ENCODE measurements at places on chromosomes 4 and X. TPM values are rescaled to one million over a fixed set of nuclear protein-coding genes. Genes with fewer than 3 reads are reported as not detected.

DNA sequence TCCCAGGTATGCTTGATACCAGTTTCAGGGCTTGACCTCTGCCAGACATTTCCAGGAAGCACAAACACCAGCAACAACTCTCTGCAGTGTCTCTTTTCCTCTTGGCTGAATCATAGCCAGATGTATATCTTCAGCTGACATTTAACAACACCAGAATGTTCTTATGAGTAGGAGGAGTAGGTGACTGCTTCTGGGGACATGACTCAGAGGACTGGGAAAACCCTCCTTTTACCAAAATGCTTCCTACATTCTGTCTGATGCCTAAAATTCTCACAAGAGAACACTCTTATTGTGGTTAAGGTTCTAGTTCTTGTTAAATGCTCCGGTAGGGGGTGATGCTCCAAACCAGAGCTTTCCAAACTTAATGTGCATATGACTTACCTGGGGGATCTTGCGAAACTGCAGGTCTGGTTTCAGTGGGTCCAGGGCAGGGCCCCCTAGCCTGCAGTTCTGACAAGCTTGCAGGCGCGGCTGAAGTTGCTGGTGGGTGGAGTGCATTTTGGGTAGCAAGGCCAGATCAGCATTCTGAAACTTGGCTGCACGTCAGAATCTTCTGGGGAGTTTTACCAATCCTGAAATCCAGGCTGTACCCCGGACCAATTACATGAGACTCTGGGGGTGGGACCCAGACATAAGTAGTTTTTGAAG is 329.3 kb upstream of the RPS6KA3 start:
- no peak for DNase-seq

- no peak for DNase-seq
Observed at GRCh38 chr4:54587107-54587891, 70.5 kb upstream of the KIT start.

- no peak for DNase-seq
Observed at GRCh38 chr4:139005774-139006173, 9.8 kb upstream of the NOCT start.

- no peak for DNase-seq
Observed at GRCh38 chr4:69878250-69878649, 18.3 kb upstream of the SULT1E1 start.

GRCh38 chrX:146409528-146409927 is 400.0 kb upstream of the CXorf51B start:
- DNase-seq = no peak

DNA sequence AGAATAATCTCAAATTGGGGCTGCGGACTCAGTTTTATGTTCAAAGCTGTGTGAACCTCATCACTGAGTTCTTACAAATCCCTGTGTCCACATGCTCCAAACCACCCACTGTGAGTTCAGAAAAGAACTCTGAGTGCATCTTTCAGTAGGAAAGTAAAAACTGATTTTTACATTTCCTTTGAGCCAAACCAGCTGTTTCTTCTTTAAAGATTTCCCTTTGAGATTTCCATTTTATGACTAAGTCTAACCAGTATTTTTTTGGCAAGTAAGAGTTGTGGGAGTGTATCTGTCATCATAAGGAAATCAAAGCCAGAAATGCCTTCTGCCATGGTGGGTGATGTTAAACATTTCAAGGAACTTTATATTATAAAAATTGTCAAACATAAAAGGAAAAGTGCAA is 100.0 kb downstream of the TET2 start:
- DNase-seq = no peak

DNA sequence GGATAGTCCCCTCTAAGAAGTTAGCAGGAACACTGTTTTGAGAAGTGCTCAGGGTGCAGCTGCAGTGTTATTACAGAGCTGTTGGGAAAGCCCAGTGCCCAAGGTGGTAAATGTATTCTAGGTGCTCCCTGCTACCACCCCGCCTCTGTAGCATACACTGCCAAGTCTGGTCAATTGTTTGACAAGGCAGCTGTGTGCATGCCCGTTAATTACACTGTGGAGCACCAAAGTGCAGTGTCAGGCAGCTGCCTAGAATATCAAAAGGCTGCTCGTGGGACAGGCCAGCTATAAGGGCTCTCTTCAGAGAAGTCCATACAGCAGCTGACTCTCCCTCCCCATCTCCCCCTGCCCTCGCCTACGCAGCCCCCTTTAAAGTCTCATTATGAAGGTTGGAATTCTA is 99.9 kb upstream of the KLHL13 start:
- no peak for DNase-seq

GRCh38 chr4:73018595-73018994 is 50.9 kb downstream of the COX18 start:
- DNase-seq = no peak

DNA sequence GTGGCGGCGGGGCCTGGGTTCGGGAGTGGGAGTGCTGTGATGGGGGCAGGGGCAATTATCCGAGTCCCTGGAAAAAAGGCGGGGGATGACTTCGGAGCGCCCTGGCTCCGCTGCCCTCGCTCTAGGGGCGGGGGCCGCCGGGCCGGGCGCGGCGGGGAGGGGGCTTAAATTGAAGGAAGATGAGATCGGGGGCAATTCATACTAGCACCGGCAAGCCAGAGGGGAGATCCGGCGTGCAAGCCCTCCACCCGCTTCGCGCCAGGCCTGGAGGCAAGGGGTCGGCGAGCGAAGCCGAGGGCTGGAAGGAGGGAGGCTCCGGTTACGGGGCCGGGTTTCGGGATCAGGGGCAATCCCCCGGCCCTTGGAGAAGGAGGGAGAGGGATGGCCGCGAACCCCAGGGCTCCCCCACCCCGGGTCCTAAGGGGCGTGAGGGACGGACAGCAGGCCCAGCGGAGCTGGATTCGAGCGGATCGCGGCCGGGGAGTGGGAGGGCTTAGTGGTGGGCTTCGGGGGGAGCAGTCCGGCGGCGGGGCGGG is 1.2 kb downstream of the BCORL1 start:
- peak; percentile 30 for DNase-seq

GRCh38 chr4:111960241-111960667 is 185.0 kb upstream of the FAM241A start:
- no peak for DNase-seq

DNA sequence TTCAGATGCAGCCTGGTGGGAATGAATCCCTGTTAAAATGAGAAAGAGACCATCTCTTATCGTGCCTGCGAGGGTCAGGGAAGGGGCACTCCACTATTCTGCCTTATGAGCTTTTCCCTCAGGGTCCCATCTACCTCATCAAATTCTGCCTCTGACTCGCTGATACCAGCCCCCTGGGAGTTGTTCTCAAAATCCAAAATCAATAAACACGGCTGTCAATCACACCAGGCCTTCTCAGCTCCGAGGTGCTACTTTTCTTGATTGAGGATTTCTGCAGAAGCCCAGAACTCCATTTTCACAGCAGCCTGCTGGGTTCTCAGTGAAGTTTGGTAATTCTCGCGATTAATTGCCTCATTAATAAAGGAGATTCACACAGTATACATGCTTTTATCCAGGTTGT is 312.6 kb downstream of the STIM2 start:
- no peak for DNase-seq

DNA sequence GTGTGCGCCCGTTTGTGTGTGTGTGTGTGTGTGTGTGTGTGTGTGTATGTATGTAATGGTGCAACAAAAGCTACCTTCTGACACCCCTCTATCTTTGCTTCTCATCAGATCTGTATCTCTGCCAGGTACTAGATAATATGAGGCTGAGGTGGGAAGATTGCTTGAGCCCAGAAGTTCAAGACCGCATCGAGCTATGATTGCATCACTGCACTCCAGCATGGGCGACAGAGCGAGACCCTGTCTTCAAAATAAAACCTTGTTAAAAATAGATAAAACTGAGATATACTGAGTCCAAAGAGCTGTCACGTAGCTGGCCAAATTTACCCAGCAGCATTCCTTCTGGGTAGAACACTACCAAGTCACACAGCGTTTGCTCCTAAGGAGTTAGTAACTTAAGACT is 18.4 kb downstream of the NLGN4X start:
- DNase-seq = no peak

DNA sequence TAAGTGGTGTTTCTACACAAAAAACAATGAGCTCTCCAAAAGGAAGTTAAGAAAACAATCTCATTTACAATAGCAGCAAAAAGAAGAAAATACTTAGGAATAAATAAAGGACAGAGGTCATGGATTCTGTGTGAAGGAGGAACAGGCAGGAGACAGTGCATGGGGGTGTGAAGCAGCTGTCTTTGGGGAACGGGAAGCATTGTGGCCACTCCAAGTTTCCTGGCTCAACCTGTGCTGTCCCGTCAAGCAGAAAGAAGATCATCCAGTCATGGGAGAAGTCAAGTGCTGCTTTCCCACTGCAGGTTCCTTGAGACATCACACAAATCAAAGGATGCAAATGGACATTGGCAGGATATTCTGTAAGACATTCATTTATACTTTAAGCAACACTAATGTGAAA is 66.1 kb upstream of the MAML3 start:
- DNase-seq = no peak

DNA sequence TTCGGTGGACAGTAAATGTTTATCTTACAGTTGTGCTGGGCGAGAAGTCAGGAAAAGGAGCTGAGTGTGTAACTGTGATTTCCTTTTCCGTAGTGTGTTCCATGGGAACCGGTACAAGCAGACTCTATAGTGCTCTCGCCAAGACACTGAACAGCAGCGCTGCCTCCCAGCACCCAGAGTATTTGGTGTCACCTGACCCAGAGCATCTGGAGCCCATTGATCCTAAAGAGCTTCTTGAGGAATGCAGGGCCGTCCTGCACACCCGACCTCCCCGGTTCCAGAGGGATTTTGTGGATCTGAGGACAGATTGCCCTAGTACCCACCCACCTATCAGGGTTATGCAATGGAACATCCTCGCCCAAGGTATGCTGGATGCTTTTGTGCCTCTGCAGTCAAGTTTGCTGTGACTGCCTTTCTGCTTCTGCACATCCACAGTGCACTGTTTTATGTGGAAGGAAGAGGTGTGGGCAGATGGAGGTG is 27.4 kb downstream of the NOCT start:
- DNase-seq = no peak

GRCh38 chrX:17544821-17545220 is 169.8 kb downstream of the NHS start:
- no peak for DNase-seq

DNA sequence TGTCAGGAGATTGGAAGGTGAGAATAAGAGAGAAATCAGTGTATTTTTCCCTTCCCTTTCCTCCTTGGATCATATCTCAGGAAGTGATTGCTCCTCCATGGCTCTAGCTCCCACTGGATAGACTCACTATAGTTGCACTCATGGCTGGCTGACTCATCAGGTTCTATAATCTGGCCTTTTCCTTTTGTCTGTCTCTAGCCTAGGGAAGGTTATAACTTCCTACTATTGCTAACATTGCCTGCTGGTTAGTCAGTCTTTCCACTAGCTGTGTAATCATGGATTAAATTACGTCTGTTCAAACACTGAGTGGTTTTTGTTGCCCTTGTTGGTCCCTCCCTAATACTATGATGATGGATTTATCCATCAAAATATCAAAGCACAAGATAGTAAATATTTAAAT is 195.5 kb upstream of the VEGFC start:
- no peak for DNase-seq

DNA sequence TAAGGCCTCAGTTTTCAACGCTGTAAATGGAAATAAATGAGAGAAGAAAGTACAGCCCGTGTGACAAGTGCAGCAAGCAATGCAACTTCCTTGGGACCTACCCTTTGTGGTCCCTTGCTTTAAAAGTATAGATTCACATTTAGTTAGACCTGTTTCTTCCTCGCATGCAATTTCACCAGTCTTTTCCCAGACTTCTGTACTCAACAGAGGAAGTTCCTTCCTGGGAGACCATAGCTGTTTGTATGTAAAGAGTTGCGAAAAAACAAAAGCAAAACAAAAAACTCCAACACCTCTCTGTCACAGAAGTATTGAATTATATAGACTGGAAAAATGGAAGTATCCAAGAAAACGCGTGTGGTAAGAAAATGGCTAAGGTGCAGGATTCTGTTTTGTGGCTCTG is 1.1 kb upstream of the IRF2 start:
- DNase-seq = no peak

DNA sequence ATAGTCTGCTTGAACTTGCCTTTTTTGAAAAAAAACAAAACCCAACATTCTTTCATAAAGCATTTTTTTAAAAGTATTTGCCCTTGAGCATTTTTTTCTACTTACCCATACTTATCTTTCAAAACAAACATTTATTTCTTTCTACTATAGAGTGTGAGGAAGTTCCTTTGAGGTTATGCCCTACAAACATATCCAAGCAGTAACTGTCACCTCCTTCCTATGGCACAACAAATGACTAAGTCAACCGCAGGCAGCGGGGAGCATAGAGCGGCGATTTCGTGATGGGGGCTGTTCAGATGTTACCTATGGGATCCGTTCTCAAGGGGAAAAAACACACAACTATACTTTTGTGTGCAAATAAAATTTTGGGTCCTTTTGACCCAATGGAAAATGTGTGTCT is 19.4 kb downstream of the SPRY1 start:
- DNase-seq = peak; percentile 61

DNA sequence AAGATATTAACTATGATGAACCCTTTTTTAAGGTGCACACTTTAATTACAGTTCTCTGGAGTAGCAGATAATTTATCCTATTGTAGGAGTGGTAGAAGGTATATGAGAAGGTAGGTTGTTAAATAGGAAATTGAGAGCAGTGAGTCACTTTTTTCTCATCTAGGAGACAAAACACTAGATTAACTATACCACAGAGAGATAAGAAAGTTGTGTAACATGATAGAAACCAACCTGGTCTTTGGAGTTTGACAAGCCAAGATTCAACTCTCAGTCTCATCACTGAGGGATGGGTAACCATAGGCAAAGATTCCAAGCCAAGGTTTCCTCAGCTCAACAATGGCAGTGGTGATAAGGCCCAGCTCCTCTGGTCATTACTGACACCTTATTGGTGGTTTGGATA is 104.0 kb downstream of the MAD2L1 start:
- no peak for DNase-seq

- DNase-seq = no peak
Observed at GRCh38 chrX:48696909-48697727, 584 bp downstream of the SUV39H1 start.

The NRK gene
- not detected for total RNA-seq

The PFKFB1 gene
- total RNA-seq = 0.62 TPM

The GJB1 gene
- total RNA-seq = not detected

The MTNR1A gene
- not detected for total RNA-seq

The PPEF2 gene
- 1.5 TPM for total RNA-seq

The KDM5C gene
- total RNA-seq = 132 TPM

The HTN1 gene
- total RNA-seq = not detected

The SSX4 gene
- total RNA-seq = not detected

The XAGE1A gene
- not detected for total RNA-seq

Data from naive thymus-derived CD4-positive, alpha-beta T cell (primary cell).